ENCODE measurements at places on chromosomes 13 and 19.
A peak's percentile ranks its signal among the peaks of the same experiment; 100 is the strongest.

DNA sequence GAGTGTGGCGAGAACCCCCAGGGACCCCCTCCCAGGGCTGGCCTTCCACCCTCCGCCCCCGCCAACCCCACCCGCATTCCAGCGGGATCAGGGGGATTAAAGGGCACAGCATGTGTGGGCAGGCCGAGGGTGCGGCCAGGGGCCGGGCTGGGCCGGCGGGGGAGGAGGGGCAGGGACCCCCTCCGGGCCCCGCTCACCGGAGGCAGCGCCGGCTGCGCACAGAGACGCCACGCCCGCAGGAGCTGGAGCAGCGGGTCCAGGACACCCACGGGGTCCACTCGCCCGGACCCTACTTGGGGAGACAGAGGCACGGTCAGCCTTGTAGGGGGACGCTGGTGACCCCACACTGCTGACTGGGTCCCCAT lies 2.4 kb downstream of the ADAMTSL5 start:
- DNase-seq, result no peak

DNA sequence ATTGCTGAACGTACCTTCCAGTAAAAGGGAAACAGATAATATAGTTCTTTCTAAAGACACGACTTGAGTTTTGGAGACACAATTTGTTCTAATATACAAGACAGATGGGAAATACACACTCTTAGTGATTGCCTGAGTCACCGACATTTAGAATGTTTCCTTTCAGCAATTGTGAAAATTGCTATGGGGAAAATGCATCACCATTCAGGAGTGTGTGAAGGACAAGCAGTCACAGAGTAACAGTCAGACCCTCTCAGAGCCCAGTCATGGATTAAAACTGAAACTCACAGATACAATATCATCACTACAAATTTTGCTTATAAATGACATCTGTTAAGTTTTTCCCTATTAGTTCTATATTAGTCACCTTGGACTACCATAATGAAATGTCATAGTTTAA lies 286.1 kb downstream of the SPRY2 start:
- no peak for DNase-seq

DNA sequence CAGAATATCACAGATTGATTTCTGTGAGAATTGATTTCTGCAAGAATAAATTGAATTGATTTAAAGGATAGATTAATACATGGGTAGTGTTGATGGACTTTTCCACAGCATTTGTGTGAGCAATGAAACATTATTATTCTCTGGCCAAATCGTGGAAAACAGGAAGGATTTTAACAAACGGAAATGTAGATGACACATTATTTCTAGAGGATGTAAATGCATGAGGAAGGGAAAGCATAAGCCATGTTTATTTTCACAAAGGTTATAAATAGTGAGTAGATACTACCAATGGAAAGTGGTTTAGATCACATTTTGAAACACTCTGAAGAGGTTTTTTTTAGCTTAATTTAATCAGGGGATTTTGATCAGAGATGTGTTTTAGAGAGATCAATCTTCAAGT lies 1534.6 kb upstream of the MIR17HG start:
- DNase-seq, result no peak

GRCh38 chr19:33332248-33332647 lies 29.9 kb upstream of the CEBPA start:
- DNase-seq, result no peak

DNA sequence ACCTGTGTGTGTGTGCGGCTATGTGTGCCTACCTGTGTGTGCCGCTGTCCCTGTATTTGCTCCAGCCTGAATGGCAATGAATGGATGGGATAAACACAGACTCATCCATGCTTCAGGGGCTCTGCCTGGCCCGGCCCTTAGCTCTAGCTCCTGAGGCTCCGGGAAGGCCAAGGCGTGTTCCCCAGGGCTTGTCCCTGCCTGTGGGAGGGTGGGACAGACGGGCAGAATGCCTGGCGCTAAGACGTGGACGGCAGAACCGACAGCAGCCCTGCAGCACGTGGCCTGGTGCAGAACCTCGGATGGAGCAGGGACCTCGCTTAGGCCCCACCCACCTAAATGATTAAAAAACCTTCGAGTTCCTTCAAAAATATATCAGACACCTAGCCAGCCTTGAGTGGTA lies 57.8 kb upstream of the C13orf46 start:
- no peak for DNase-seq

DNA sequence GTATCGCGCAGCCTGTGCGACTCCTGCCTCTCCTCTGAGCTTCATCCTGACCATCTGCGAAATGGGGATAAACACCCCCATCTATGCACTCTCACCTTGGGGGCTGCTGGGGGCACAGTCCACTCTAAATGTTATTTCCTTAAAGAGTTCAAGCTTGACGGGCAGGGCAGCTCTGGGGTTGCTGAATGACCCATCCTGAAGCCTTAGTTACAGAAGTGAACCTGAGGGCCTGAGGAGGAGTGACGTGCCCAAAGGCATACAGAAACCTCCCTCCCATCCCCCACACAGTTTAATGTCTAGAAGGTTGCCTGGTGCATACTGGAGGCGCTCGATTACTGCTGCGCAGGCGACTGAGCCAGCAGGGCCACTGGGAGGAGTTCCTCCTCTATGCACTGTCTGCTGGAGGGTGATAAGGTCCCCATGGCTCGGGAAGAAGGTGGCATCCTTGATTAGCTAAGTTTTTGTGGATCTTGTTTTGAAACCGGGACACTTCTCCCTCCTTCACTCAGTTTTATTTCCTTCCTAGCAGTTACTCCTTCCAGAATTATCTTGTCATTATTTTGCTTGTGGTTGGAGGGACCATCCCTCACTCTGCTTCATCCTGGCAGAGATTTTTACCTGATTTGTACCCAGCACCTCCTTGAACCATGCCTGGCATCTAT lies 572 bp upstream of the FKBP8 start:
- DNase-seq, result no peak

DNA sequence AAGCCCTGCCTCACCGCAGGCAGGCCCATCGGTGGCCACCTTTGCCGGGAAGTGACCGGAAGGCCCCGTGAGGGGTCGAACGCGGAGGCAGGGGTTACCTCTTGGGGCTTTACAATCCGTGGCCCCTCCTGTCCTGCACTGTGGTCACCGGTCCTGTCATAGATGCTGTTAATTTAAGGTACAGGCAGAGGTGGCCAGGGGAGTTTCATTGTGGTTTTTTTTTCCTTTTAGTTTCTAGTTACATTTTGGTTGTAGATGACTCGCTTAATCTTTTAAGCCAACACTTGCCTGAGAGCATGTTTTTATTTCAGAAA lies 13.1 kb downstream of the COMP start:
- DNase-seq, result no peak

DNA sequence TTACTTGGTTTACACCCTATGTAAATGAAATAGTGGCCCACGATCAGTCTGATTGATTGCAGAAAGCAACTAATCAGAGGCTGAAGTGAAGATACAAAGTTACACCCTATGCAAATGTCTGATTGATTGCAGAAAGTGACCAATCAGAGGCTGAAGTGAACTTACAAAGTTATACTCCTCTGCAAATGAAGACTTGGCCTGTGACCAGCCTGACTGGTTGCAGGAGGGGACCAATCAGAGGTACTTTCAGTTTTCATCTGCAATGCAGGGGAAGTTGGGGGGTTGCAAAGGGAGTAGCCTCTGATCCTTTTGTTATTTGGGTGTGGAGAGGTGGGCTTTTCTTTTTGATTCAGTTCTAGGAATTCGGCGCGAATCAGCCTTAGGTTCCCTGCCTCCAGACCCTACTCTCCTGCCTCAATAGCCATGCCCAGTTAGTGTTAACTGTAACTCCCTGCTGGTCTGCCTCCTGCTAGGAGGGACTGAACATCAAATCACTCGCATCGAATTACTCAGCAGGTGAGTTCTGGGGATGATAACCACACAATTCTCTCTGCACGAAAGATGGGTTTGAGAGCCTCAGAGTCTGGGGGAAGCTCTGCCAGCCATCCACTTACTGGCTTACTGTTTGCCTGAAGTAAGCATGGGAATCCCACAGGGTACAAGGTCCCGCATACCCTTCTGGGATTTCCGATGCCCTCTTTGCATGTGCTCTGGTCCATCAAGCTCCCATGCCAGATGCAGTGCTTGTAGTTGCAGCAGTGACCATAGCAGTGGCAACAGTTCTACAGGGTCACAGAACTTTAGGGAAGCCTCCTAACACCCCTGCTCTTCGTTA lies 7.5 kb downstream of the ARL11 start:
- DNase-seq, result no peak

GRCh38 chr19:27821418-27822018 lies 1391.4 kb downstream of the UQCRFS1 start:
- no peak for DNase-seq

DNA sequence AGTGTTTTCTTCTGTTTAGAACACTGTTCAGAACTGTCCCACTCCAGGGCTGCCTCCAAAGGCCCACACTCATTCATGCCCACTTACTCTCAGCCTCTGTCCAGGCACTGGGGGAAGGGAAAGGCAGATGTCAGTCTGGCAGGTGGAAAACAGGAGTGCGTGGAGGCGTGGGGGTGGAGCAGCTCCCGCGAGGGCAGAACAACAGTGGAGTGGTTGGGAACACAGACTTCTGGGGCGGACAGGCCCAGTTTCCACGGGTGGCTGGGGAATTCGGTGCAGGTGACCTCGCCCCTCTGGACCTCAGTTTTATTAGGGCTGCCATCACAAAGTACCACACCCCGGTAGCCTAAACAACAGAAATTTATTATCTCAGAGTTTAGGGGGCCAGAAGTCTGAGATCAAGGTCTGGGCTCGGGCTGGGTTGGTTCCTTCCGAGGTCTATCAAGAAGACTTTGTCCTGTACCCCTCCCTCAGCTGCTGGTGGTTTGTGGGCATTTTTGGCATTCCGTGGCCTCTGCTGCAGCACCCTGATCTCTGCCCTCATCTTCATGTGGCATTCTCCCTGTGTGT lies 59.7 kb downstream of the SIPA1L3 start:
- DNase-seq, result peak; percentile 39

- DNase-seq, result no peak
Observed at GRCh38 chr13:104318121-104318520, 1251.9 kb upstream of the SLC10A2 start.

DNA sequence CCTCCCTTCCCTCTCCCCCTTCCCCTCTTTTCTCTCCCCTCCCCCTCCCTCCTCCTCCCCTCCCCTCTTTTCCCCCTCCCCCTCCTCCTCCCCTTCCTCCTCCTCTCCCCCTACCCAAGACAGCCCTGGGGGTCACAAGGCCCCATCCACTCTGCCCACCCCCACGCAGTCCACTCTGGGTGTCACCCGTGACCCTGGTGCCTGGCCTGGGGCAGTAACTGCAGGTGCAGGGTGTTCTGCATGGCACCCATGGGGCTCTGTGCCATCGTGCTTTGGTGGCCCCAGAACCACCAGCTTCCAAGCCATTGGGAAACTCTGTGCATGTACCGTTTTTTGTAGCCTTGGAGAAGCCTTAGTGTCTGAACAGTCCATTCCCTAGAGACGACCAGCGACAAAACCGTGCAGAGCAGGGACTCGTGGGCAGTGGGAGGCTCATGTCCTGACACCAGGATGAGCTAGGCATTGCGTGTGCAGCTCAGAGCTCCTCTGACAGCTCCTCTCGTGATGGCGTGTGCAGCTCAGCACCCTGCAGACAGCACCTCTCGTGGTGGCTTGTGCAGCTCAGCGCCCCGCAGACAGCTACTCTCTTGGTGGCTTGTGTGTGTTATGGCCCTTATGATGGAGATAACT lies 43.7 kb upstream of the F7 start:
- DNase-seq, result no peak

- DNase-seq, result no peak
Observed at GRCh38 chr13:111971891-111972780, 94.8 kb upstream of the SOX1 start.

- DNase-seq, result no peak
Observed at GRCh38 chr13:98937911-98938381, 39.9 kb downstream of the DOCK9 start.

- no peak for DNase-seq
Observed at GRCh38 chr13:27411341-27411740, 13.1 kb upstream of the GTF3A start.

DNA sequence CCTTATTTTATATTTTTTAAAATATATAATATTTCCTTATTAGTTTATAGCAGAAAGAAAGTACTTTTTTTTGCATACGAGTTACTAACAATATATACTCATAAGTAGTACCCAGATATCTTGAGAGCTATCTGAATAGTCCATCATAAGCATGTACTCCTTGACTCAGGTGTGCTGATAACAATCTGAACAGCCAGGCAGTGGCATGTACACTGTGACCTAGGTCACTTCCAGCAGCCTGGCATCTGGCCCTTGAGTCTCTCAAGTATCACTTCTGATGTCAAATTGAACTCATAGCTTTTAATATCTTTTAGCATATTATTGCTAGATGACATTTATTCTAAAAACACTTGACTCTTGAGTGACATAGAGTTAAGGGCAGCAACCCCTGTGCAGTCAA lies 1576.7 kb downstream of the SLITRK1 start:
- DNase-seq, result no peak

GRCh38 chr13:71303144-71303543 lies 563.9 kb downstream of the DACH1 start:
- no peak for DNase-seq

DNA sequence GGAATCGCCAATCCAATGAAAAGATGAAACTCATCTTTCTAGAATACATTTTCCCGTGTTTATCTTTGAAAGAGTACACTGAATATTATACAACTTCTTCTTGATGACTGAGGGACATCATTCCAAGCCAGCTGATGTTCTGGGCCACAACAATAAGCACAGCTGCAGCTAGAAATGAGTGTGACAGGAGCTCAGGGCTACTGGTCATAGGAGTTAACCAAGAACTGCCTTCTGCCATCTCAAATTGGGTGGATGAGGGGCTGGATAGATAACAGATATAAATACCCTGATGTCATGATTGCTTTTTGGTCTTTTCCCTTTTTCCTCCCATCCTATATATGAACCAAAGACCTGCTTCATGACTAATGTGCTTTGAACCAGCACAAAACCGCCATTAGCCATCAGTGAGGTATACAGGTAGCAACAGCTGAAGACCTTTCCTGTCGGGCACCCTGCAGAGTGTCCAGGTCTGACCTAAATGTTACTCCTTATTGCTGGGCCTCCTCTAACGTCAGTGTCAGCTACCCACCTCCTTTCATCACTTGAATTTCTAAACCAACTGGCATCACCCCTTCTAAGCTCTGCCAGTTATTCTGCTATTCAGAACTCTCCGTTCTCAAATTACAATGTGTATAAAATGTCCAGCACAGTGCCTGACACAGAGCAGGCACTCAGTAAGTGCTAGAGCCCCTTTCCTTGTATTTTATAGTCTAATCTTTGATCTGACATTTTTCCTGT lies 178.2 kb downstream of the ENOX1 start:
- DNase-seq, result no peak

DNA sequence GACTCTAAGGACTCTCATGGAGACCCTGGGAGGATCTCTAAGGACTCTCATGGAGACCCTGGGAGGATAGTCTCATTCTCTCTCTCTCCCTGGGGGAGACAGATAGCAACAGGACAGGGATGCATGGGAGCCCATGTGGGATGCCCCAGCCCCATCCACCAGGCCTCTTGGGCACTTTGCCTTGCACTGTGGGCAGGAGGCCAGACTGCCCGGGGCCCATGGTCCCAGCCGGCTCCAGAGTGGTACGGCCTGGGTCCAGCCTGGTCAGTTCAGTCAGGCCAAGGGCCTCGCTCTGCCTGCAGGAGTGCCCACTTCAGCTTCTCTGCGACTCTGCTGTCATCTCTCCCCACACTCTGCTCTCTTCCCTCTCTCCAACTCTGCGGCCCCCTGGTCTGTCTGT lies 48.6 kb upstream of the SHKBP1 start:
- no peak for DNase-seq

All from sciatic nerve (tissue), 2 donors.